Cerebellar nuclear complex (tissue), 1 donor: ENCODE measurements at places on chromosomes 4 and X.

DNA sequence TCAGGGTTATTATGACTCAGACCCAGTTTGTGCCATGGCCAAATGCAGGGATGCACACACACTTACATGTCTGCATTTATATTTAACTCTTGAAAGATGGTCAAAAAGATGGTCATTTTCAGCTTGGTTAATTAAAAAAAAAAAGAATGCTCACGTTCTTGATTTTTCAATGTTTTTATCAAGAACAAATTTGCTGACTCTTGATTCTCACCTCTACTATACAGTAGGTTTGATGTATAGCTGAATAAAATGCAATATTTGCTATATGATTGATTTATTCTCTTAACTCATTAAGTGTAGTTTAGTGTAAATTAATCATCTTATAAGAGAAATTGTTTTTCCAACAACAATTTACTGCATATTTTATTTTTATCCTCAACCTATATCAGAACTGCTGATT, 160.4 kb downstream of the SLIT2 start:
- no peak for DNase-seq

DNA sequence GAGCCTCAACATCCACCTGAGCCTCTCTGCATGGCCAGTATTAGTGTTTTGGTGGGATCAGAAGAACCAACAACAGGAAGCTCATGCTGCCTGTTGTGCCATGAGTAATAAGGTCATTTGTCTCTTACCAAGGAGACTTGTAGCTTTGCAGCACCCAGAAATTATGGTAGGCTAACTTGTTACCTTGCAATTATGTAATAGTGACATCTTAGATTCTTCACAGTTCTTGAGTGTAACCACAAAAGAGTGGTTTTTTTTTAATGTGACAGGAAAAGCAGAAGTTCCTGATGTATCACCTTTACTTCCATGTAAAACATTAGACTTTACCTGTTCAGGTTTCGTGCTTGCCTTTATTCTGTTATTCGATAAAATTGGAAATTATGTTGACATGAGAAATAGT, 263.9 kb upstream of the CXXC4 start:
- no peak for DNase-seq

GRCh38 chrX:152810403-152810802, 20.2 kb downstream of the CETN2 start:
- DNase-seq: no peak

DNA sequence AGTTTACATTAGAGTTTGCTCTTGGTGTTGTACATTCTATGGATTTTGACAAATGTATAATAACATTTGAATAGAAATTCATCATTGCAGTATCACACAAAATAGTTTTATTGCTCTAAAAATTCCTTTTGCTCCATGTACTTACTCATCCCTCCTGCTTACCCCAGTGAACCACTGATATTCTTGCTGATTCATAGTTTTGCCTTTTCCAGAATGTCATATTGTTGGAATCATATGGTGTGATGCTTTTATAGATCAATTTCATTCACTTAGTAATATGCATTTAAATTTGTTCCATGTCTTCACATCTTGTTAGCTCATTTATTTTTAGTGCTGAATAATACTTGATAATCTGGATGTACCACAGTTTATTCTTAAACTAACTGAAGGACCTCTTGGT, 1593.2 kb downstream of the C4orf33 start:
- DNase-seq: no peak

- no peak for DNase-seq
Observed at GRCh38 chrX:110646386-110646785, 149.2 kb downstream of the CHRDL1 start.

- DNase-seq: no peak
Observed at GRCh38 chr4:20159516-20159915, 92.2 kb upstream of the SLIT2 start.

GRCh38 chrX:10990418-10990817, 120.7 kb upstream of the HCCS start:
- DNase-seq: no peak

DNA sequence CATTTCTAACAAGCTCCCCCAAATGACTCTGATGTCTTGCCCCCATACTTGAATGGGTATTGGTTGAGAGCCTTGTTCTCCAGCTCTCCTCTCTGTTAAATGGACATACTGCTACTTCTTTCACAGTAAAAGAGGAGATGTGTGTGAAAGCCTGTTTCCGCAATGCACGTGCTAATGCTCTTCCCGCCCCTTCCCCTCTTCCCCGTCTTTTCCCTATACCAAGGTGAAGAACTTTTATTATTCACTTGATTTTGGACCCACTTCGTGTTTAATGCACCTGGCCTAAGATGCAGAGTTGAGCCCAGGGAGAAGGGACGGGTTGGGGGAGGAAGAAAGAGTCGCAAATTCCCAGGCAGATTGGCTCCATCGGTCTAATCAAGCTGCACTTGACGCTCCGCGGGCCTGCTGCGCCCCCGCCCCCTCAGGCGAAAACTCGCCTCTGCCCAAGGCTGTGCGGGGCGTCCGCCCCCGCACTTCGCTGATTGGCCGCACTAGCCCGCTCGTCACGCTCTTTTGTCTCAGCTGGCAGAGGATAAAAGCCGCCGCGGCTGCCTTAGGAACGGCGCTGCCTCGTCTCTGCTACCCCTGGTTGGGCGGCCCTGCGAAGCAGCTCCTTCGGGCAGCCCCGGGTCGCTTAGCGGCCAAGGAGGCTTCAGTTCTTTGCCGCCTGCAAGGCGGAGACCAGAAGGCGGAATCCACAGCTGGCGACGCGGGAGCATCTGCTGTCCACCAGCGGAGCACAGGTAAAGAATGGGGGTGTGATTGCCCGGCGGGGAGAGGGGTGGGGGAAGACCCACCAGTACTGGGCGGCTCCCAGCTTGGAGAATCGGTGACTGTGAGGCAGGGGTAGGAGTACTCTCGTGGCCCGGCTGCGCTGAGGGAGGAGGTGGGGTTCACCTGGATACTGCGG, at the start of gene ZCCHC12:
ZCCHC12 (plus strand) TSS at position 562 of the 910 bp plus-strand sequence. CDS start 1,421 bp downstream, outside the sequence.
- DNase-seq: peak; percentile 43

DNA sequence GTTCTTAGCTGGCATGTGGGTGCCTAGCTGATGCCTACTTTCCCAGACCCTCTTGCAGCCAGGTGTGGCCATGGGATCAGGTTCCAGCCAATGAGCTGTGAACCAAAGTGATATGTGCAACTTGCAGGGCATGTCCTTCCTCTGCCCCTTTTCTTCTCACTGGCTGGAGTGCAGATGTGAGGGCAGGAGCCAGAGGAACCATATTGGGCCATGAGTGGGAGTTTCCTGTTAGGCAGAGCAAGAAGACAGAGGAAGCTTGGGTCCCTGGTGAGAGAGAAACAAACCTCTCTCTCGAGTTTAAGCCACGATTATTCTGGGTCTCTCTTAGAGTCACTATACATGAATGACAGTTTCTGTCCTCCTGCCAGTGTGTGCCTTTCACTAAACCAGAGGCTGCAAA, 120.4 kb upstream of the STX18 start:
- DNase-seq: no peak

DNA sequence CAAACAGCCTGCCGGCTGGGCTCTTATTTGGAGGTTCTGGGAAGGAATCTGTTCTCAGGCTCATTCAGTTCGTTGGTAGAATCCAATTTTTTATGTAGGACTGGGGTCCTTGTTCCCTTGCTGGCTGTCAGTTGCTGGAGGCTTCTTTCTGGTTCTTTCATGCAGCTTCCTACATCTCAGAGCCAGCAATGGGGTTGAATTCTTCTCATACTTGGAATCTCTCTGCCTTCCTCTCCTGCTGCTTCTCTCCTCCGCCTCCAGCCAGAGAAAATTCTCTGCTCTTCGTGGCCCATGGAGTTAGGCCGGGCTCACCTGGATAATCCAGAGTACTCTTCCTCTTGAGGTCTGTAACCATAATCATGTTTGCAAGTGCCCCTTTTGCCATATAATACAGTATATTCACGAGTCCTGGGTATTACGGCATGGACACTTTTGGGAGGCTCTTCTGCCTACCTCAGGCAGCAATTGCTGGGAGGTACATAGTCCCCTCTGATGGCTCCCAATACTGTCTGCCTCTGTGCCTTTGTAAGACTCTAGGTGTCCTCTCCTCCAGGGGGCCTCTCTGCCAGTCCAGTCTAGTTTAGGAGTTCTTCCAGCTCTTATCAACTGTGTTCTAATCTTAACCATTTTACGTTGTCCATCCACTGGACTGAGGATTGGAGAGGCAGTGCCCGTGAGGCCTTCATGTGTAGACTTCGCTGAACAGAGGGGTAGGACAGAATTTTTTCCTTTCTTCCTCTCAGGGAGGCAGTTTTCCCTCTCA, 2.2 kb downstream of the TRMT44 start:
- DNase-seq: no peak

- no peak for DNase-seq
Observed at GRCh38 chr4:14924812-14925344, 77.4 kb upstream of the CPEB2 start.

DNA sequence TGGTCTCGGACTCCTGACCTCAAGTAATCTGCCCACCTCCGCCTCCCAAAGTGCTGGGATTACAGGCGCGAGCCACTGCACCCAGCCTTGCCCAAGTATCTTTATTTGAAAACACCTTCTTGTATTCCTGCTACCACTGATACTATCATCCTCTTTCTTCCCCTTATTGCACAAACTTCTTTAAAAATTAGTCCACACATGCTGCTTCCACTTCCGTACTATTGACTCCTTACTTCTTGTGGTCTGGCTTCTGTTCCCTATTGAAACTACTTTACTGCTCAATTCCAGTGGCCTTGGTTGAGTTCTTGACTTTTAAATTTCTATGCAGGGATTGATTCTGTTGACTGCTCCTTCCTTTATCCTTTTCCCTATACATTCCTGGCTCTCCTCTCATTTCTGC, 38.8 kb downstream of the MTM1 start:
- DNase-seq: no peak

DNA sequence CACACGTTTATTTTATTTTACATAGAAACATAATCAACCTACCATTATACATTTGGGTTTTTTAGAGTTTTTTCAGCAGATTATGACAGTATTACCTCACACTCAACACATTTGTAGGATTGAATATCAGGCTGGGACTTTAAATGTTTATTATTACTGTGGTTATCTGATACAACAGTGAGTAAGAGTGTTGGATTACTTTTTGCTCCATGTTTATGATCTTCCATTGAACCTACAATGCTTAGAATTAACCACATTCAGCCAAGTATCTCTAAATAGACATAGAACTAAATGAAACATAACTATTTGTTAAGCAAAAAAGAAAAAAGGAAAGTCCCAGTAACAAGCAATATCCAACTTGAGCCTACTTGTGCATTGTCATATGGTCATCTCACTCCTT, 607.4 kb upstream of the PITX2 start:
- DNase-seq: no peak

DNA sequence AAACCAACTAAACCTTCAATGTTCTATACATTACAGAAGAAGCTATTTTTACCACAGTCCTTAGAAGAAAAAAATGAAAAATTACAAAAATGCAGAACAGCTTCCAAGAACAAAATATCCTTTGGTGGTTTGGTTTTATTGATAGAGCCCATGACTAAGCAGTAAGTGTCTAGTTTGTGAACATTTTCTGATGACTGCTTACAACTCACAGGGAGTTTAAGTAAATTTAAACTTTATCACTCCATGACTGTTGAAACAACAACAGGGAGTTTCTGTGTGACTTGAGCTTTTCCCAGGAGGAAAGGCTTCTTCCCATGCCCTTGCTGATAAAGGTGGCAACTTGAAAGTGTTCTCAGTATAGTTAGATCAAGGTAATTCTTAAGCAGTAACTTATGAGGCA, 2.9 kb downstream of the PF4 start:
- no peak for DNase-seq

- DNase-seq: no peak
Observed at GRCh38 chrX:151929126-151929525, 16.4 kb downstream of the MAGEA4 start.
